ENCODE measurements at places on chromosomes 7 and 10.

- no peak for DNase-seq
Observed at GRCh38 chr7:116733924-116734580, 62.1 kb downstream of the MET start.

- DNase-seq, result no peak
Observed at GRCh38 chr7:8089036-8089780, 120.6 kb downstream of the GLCCI1 start.

GRCh38 chr7:41735206-41735605, 32.3 kb upstream of the INHBA start:
- DNase-seq, result no peak

- no peak for DNase-seq
Observed at GRCh38 chr7:100485471-100485876, 1.7 kb downstream of the NYAP1 start.

- no peak for DNase-seq
Observed at GRCh38 chr7:143728333-143728862, 29.1 kb downstream of the CTAGE6 start.

DNA sequence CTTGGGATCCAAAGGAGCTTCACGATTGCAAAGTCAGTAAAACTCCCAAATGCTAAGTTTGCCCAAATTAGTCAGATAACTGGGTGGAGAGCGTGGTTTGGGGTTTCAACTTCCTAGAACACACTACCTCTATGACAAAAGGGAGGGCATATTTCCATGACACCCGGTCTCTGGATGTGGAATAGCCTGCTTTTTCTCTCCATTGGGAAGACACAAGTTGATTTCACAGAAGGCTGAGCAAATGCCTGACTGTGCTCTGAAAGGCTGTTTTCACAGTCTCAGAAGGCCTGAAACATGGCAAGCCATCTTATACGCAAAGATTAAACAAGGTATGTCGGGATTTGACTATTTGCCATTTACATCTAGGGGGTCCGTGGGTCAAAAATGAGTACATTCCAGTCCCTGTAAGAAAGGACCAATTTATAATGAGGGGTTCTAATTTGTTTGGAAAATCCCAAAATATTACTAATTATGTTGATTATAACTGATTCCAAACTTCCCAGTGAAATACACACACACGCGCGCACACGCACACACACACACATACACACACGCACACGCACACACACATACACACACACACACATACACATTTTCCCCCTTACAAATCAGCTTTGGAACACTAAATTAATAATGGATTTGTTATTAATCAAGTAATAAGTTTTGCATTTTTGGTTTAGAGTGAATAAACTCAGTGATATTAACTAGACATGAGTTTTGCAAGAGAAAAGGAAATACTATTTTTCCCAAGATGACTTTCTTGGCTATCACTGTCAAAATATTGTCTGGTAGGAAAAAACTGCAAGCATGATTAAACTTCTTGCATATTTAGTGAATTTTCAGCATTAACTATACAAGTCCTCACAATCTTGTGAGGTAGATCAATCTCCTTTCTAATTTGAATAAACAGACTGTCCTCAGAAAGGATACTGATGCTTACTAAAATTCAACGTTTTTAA, 105.0 kb downstream of the PRTFDC1 start:
- DNase-seq, result no peak

GRCh38 chr7:27424231-27424630, 181.6 kb downstream of the EVX1 start:
- no peak for DNase-seq

GRCh38 chr7:151411551-151411950, 1.7 kb upstream of the WDR86 start:
- no peak for DNase-seq

All from AG08395 (cell line).